ENCODE measurements at places on chromosomes 13 and 19. TPM values are rescaled to one million over a fixed set of nuclear protein-coding genes. Genes with fewer than 3 reads are reported as not detected.

DNA sequence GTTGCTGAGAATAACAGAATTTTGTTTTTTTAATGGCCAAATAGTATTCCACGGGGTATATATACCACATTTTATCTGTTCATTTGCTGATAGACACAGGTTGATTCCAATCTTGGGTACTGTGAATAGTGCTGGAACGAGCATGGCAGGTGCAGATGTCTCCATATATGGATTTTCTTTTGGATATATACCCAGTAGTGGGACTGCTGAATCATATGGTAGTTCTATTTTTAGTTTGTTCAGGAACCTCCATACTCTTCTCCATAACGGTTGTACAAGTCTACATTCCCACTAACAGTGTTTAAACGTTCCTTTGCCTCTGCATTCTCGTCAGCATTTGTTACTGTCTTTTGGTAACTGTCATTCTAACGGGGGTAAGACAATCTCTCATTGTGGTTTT lies 17.3 kb downstream of the ANKRD10 start:
- DNase-seq = no peak
- no peak overlapping the region for H3K4me3 ChIP-seq
- peaks cover 4% of the 10 kb centered on the region for H3K4me1 ChIP-seq
- peaks cover 34% of the 10 kb centered on the region for H3K36me3 ChIP-seq
- H3K27ac ChIP-seq = no peak overlapping the region

DNA sequence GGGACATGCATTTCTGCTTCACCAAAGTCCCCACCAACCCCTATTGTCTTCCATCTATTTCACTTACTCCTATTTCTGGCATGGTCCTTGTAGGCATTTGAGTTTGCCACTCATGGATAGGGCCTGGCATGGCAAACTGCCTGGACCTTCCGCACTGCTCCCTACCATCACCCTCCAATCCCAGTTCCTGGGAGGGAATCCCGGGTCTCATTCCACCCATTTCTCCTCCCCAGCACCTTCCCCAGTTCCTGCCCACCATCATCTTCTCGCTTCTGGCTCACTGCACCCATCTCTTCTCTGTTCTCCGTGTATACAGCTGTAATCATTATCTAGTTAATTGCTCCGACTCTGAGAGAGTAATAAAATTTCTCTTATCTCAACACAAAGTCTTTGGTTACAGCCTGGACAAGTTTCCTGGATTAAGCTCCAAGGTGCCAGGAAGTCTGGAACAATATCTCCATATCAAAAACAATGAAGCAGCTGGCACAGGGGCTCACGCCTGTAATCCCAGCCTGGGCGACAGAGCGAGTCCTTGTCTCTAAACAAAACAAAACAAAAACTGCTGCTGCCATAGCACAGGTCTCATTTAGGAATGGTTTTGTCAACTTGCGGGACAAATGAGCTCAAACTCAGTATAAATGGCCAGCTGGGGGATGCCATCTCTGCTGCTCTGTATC lies 17.0 kb upstream of the COX7A1 start:
- no peak for DNase-seq
- peaks cover 3% of the 10 kb centered on the region for H3K27me3 ChIP-seq

GRCh38 chr13:33045851-33046592 lies 29.8 kb downstream of the KL start:
- no peaks in the 10 kb centered on the region for H3K36me3 ChIP-seq
- no peak for DNase-seq
- no peak overlapping the region for H3K27ac ChIP-seq
- H3K4me1 ChIP-seq = no peaks in the 10 kb centered on the region
- H3K27me3 ChIP-seq = peaks cover 47% of the 10 kb centered on the region
- no peak overlapping the region for H3K4me3 ChIP-seq

- H3K4me1 ChIP-seq = peaks cover 14% of the 10 kb centered on the region
- peaks cover 15% of the 10 kb centered on the region for H3K36me3 ChIP-seq
- DNase-seq = peak; percentile 89
- no peaks in the 10 kb centered on the region for H3K27me3 ChIP-seq
- H3K4me3 ChIP-seq = peak overlapping the region; percentile 59
- H3K27ac ChIP-seq = no peak overlapping the region
Measured at GRCh38 chr19:1929021-1929742, 11.8 kb upstream of the CSNK1G2 start.

DNA sequence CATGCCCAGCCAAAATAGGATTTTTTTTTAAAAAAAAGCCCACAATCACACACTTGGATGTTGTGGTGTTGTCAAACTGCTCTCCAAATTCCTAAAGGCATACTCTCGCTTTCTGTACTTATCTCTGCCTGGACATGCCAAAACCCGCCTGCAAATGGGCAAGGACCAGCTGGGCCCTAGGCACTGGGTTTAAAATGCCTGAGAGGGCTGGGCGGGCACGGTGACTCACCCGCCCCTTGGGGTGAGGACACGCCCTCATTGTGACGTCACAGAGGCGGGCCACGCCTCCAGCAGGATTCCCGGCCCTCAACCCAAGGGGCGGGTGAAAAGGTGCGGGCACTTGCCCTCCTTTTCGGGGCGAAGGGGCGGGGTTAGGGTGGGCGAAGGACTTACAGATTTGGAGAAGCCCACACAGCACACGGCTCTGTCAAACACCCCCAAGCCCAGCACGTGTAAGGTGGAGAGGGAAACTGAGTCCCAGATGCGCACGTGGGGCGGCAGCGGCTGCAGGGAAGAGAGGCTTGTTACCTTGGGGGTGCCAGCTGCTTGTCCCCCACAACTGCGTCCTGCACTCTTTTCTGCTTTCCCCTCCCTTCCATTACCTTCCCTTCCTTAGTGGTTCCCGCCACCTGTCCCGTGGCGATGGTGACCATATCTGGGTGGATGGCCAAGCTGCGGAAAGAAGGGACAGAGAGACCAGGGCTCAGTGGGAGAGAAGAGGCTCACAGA lies 6.6 kb downstream of the EML2 start:
- no peak overlapping the region for H3K4me3 ChIP-seq
- peak; percentile 58 for DNase-seq
- no peaks in the 10 kb centered on the region for H3K27me3 ChIP-seq
- no peak overlapping the region for H3K27ac ChIP-seq

GRCh38 chr19:42129399-42130253 lies 2.6 kb downstream of the POU2F2 start:
- no peaks in the 10 kb centered on the region for H3K27me3 ChIP-seq
- H3K4me1 ChIP-seq = peaks cover 50% of the 10 kb centered on the region
- no peak overlapping the region for H3K27ac ChIP-seq
- no peak overlapping the region for H3K4me3 ChIP-seq
- no peaks in the 10 kb centered on the region for H3K36me3 ChIP-seq

- peak overlapping the region; percentile 35 for H3K27ac ChIP-seq
- H3K4me1 ChIP-seq = peaks cover 60% of the 10 kb centered on the region
- H3K36me3 ChIP-seq = no peaks in the 10 kb centered on the region
- DNase-seq = no peak
- H3K27me3 ChIP-seq = no peaks in the 10 kb centered on the region
- no peak overlapping the region for H3K4me3 ChIP-seq
Measured at GRCh38 chr19:15280915-15281683, 48.9 kb upstream of the EPHX3 start.

DNA sequence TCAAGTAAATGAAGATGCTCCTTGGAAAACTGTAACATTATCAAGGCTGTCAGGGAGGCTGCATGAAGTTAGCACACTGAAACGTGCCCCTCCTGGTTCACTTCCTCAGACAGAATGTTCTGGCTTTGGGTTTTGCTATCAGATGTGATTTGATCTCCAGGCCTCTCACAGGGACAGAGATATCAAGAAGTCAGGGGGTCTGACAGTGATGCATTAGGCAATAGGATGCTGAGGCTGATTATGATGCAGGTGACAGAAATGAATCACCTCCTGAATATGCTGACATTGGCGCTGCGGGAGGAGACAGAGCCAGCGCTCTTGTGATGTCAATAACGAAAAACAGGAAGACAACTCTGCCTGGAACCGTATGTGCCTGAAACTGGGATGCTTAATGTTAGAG lies 278.5 kb downstream of the DCT start:
- no peak overlapping the region for H3K27ac ChIP-seq
- no peaks in the 10 kb centered on the region for H3K36me3 ChIP-seq
- H3K4me1 ChIP-seq = no peaks in the 10 kb centered on the region
- no peaks in the 10 kb centered on the region for H3K27me3 ChIP-seq
- DNase-seq = no peak

DNA sequence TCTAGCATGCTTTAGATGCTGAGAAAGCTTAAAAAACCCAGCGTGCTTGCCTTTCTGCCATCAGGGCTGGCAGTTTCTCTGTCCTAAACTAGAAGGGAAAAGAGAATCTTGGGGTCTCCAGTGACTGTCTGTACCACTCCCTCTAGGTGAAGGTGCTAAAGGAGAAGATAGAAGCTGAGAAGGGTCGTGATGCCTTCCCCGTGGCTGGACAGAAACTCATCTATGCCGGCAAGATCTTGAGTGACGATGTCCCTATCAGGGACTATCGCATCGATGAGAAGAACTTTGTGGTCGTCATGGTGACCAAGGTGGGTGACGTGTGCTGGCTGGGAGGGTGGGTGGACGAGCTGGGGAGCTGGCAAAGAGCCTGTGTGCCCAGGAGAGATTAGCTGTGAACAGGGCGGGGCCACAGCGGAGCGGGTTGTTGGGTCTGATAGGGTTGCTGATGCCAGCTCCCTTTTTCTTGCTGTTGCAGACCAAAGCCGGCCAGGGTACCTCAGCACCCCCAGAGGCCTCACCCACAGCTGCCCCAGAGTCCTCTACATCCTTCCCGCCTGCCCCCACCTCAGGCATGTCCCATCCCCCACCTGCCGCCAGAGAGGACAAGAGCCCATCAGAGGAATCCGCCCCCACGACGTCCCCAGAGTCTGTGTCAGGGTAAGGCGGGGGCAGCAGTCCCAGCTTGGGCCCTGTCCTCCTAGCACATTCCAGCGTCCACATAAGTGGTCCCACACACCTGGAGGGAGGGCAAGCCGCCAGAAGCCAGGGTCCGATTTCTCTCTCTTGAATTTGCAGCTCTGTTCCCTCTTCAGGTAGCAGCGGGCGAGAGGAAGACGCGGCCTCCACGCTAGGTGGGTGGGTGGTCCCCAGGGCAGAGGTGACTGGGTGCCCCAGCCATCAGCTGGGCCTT lies 2.3 kb downstream of the RAD23A start:
- H3K36me3 ChIP-seq = peaks cover 66% of the 10 kb centered on the region
- no peak overlapping the region for H3K4me3 ChIP-seq
- no peak for DNase-seq
- H3K4me1 ChIP-seq = peaks cover 59% of the 10 kb centered on the region

DNA sequence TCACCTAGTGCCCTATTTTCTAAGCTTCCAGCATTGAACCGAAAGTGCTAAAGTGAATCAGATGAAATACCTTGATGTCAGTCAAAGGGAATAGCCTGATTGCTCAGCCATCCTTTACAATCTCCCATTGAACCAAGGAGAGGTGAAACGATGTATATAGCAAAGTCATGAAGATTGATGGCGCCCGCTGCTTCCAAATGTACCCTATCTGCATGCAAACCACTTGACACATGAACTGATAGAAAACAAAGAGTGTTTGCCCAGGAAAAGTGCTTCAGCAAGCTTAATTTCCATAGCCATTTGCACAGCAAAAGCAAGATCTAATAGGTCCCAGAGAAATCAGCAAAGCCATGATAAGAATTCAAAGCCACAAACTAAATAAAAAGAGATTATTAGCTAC lies 624.9 kb upstream of the PCDH9 start:
- DNase-seq = no peak
- no peaks in the 10 kb centered on the region for H3K4me1 ChIP-seq
- H3K36me3 ChIP-seq = no peaks in the 10 kb centered on the region
- H3K27ac ChIP-seq = no peak overlapping the region

GRCh38 chr13:68066879-68067513 lies 836.9 kb upstream of the PCDH9 start:
- no peak for DNase-seq
- no peaks in the 10 kb centered on the region for H3K27me3 ChIP-seq
- no peaks in the 10 kb centered on the region for H3K4me1 ChIP-seq
- no peak overlapping the region for H3K4me3 ChIP-seq
- H3K36me3 ChIP-seq = no peaks in the 10 kb centered on the region
- no peak overlapping the region for H3K27ac ChIP-seq

- DNase-seq = no peak
- no peak overlapping the region for H3K27ac ChIP-seq
- no peak overlapping the region for H3K4me3 ChIP-seq
- H3K4me1 ChIP-seq = peaks cover 5% of the 10 kb centered on the region
- H3K36me3 ChIP-seq = no peaks in the 10 kb centered on the region
Measured at GRCh38 chr13:113729187-113730019, 29.6 kb upstream of the TMEM255B start.

GRCh38 chr19:29908963-29909944 lies 32.8 kb upstream of the URI1 start:
- H3K36me3 ChIP-seq = no peaks in the 10 kb centered on the region
- H3K4me1 ChIP-seq = no peaks in the 10 kb centered on the region
- H3K4me3 ChIP-seq = no peak overlapping the region
- H3K27me3 ChIP-seq = no peaks in the 10 kb centered on the region
- DNase-seq = no peak

GRCh38 chr13:38624822-38625221 lies 62.1 kb upstream of the FREM2 start:
- DNase-seq = no peak
- H3K27me3 ChIP-seq = no peaks in the 10 kb centered on the region
- H3K4me3 ChIP-seq = no peak overlapping the region

GRCh38 chr13:112208656-112209055 lies 141.7 kb downstream of the SOX1 start:
- peaks cover 12% of the 10 kb centered on the region for H3K4me1 ChIP-seq
- no peak overlapping the region for H3K4me3 ChIP-seq
- no peaks in the 10 kb centered on the region for H3K36me3 ChIP-seq
- no peak overlapping the region for H3K27ac ChIP-seq
- peaks cover 37% of the 10 kb centered on the region for H3K27me3 ChIP-seq

DNA sequence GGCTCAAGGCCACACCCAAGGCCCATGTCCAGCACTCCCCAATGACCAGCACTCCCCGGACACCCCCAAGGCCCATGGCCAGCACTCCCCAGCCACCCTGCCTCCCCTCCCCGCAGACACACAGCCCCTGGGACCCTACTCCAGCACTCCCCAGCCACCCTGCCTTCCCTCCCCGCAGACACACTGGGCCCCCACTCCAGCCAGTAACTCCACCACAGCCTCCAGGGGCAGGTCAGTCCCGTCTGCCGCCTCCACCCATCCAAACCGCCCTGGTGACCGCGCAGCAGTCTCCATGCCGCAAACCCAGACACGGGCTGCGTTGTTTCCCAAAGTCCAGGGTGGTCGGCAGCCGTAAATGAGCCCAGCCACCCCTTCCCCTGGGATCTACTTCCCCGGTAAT lies 70.7 kb downstream of the SPACA7 start:
- H3K27me3 ChIP-seq = peaks cover 10% of the 10 kb centered on the region
- no peak overlapping the region for H3K27ac ChIP-seq
- DNase-seq = no peak
- H3K4me3 ChIP-seq = no peak overlapping the region
- no peaks in the 10 kb centered on the region for H3K36me3 ChIP-seq

DNA sequence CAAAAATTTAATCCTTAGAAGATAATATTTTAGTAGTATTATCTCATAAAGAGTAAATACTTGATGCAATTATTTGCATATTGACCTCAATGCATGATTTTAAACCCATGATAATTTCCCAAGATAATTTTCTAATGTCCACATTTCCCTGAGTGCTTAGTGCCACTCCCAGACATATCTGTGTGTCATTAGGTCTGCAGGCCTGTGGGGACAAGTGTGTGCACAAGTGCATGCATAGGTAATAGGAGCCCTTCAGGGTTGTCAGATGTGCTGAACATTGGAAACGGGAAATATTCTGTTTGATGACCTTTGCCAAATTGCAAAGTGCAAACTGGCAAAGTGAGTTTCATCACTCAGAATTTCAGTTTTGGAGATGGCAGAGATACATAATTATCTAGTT lies 369.9 kb downstream of the KLF5 start:
- H3K4me1 ChIP-seq = no peaks in the 10 kb centered on the region
- no peaks in the 10 kb centered on the region for H3K36me3 ChIP-seq
- no peak overlapping the region for H3K4me3 ChIP-seq

The OVOL3 gene
- total RNA-seq = not detected

The RFPL4A gene
- not detected for total RNA-seq

The ZFR2 gene
- 0.26 TPM for total RNA-seq

The CASP14 gene
- not detected for total RNA-seq

The CD177 gene
- not detected for total RNA-seq
